Activated CD4-positive, alpha-beta T cell treated with anti-CD3 and anti-CD28 coated beads for 48 hours (primary cell): ENCODE measurements at places on chromosomes 12 and 14.

DNA sequence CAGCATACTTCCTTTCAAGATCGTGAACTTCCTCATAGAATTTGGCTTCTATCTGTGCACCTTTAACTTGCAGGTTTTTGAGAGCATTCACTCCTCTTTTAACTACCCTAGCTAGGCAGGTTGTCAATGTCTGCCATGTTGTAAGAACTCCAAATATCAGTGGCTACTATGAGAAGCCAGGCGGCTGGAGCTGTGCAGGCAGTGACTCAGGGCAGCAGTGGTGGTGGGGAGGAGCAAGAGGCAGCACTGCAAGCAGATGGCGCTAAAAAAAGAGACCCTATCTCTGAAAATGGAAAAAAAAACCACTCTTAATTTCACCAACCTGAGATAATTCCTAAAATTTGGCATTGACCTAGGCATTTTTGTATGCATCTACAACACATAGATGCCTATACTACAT is 28.5 kb downstream of the YARS2 start:
- no peak for DNase-seq

GRCh38 chr14:69460093-69460701 is 24.3 kb upstream of the PLEKHD1 start:
- peak; percentile 68 for DNase-seq

DNA sequence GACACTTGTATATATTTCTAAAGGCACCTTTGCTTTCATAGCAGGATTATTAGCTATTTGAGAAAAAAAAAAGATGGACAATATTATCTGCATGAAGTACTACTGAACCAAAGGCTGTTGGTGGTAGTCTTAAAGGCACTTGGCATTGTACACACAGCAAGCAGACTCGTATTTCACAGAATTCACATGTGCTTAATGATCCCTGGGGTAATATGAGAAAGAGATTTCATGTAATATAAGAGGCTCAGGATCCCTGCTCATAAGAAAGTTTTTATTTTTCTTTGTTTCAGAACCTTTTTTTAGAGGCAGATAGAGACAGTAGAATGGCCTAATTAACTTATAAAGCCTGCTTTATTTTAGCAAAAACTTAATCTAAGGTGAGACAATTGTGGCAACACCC is 59.5 kb downstream of the SYNE2 start:
- DNase-seq, result no peak

DNA sequence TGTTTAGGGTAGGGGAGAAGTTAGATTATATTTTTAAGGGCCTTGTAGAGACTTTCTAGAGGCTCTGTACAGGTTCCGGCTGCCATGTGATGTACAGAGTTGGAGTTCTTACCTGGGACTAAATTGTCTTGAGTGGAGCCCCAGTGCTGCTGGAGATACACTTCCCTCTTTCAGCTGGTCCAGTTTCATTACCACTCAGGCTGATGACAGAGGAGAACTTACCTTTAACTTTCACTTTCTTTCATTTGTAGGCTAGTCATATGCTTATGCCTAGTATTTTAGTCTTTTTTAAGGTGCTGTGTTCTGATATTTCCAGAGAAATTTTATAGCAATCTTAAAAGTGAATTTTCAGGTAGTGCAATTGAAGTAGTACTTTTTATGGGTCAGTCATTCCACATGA is 117.3 kb downstream of the ERC1 start:
- DNase-seq, result no peak

GRCh38 chr12:44827832-44828438 is 48.2 kb downstream of the NELL2 start:
- DNase-seq, result no peak
